ENCODE measurements at places on chromosomes 7 and 10.

DNA sequence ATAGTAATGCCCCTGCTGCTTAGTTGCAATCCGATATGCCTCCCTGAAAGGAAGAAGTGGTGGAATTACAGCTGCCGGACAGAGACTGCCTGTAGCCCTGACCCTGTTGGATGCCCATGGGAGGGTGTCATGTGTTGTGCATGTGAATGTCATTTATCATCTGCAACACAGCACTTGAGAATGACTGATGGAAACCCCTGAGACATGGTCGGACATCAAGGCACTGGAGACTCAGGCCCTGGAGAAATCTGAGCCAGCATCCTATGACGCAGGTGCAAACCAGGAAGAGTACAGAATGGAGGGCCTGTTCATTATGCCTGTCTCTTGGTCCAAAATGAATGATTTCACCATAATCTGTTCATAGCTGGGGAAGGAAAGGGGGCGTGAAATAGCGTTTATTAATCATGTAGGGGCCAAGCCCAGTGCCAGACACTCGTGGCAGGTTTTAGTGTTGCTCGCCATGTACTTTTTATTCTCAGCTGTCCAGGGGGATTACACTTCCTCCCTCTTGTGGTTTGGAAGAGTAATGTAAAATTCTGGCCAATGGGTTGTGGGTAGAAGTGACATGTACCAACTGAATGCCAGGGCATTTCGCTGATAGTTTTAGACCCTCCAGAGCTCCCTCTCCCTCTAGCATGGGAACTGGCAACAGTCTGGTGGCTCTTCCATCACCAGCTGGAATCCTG, 23.0 kb upstream of the LEP start:
- ATAC-seq, result no peak

DNA sequence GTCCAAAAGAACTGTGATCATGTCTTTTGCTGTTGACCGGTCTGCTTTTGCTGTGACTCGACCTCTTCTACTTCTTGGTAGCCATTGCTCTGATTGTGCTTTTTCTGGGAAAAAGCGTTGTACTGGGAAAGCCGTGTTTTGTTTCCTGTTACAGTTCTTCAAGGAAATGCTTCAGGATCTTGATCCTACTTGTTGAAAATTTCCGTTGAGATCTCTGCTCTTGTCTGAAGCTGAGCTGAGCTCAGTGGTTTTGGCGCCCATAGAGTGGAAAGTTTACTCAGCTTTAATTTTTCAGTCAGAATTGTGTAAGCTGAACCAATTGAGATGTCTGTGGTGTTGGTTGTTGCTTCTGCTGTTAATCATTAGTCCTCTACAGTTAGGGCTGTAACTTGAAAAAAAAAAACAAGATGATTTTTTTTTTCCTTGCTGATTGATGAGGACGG, 302.2 kb downstream of the CCDC3 start:
- peak; percentile 74 for ATAC-seq

GRCh38 chr10:114380060-114380459, 24.2 kb downstream of the AFAP1L2 start:
- ATAC-seq, result no peak

- ATAC-seq, result peak; percentile 46
These were observed 514 bp downstream of the NHLRC2 start for GRCh38 chr10:113854761-113855588.

DNA sequence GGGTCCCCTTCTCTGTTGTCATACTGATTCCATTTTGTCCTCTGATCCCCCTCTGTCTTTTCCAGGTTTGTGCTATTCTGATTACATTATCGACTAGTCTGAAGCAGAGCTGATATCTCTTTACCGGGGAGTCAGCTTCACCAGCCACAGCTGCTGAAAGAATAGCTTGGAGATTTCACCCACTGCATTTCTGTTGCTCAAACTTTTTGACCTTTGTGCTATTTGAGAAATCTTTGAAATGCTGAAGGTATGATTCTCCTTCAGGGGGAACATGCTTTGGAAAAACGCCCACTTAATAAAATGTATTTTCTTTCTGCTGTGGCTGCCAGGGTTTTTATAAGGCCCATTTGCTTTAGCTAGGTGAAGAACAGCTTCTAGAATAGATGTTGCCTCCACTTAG, 197.8 kb upstream of the TCF7L2 start:
- ATAC-seq, result no peak

DNA sequence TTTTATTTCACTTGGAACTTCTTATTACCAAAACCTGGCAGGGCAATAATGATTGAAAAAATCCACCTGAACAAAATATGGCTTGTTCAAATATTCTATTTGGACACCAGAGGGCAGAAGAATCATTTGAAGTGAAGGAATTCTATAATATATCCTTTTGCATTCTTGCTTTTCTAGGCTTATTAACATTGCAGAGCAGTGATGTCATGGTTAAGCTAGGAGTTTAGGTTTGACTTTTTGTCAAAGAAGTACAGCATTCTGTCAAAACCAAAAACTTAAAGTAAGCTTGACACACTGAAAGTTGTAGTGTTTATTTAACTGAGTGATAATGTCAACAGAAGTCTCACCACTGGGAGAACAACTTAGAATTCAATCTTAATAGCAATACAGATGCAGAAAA, 156.0 kb downstream of the SEMA3D start:
- ATAC-seq, result no peak

DNA sequence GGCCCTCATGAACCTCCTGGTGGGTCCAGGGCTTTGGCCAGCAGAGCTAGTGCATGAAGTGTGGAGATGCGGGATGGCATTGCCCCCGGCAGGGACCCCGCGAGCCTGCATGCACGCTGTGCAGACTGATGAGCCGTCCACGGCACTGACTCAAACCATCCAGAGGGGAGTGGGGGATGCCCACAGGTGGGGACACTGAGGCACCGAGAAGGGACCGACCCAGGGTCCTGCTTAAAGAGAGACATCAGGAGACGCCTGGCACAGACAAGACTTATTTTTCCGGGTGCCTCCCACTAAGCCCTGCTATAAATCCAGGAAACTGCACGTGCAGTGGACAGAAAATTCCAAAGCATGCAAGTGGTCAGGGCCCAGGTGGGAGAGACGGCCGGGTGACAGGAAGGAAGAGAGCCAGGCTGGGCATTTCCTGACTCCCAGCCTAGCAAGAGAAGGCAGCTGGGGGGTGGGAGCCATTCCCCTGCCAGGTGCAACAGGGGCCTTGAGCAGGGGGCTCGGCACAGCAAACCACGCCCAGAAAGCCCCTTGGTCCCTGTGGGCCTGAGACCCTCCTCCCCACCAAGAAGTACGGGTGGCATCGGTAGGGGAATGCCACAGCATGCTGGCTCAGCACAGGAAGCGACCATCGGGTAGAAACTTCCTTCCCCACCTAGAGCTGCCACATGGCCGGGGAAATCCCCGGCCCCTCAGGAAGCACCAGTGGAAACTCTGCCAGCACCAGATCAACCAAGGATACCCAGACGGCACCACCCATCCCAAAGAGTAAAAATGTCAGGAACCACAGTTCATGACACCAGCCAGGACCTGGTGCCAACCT, 91.5 kb downstream of the FOXL3 start:
- peak; percentile 73 for ATAC-seq

- ATAC-seq, result no peak
These were observed 117.6 kb downstream of the SEM1 start for GRCh38 chr7:96591900-96592676.

DNA sequence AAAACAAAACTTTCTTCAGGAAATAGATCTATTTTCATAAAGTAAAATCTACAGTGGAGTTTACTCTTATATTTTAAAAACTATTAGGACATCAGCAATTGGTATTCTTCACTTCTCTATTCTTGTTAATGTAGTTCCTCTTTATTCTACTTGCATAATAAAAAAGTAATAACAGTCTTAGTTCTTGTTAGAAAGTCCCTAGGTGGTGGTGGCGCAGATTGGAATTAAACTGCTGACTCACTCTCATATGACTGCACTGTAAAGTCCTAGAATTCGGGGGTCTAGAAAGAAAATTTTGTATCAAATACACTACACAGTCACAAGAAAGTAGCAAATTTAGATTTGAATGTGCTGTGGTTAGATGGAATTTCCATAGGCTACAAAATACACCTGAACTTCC, 44.6 kb upstream of the TES start:
- ATAC-seq, result peak; percentile 46

- no peak for ATAC-seq
These were observed 8.5 kb downstream of the NRP1 start for GRCh38 chr10:33325929-33326328.

- no peak for ATAC-seq
These were observed 44.4 kb upstream of the STRIP2 start for GRCh38 chr7:129389829-129390228.

DNA sequence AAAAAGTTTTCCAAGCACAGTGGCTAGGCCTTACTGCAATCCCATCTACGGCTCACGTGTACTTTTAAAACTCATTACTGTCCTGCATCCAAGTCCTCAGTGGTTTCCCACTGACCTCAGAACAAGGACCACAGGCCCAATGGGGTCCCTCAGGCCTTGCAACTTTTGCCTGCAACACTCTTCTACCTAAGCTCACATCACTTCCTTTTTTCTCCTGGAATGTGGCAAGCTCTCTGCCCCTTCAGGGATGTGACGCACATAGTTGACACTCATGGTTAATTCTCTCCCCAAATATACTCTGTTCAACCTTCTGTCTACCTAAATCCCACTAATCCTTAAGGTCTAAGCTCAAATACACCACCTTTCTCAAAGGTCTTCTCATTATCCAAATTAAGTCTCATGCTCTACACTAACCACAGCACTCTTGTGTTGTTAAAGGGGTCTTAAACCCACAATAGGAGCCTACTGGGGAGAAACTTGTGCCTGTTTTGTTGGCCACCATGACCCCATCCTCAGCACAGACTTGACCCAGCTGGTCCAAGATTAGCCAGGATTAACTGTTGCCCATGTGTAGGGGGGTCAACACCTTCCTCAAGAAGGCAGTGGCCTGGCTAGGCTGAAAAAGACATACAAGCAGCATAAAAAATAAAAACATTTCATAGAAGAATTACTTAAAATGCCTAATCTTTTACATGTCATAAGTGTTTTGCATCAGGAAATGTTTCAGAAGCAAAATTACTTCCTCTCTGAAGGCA, 15.2 kb downstream of the HNRNPF start:
- ATAC-seq, result no peak

DNA sequence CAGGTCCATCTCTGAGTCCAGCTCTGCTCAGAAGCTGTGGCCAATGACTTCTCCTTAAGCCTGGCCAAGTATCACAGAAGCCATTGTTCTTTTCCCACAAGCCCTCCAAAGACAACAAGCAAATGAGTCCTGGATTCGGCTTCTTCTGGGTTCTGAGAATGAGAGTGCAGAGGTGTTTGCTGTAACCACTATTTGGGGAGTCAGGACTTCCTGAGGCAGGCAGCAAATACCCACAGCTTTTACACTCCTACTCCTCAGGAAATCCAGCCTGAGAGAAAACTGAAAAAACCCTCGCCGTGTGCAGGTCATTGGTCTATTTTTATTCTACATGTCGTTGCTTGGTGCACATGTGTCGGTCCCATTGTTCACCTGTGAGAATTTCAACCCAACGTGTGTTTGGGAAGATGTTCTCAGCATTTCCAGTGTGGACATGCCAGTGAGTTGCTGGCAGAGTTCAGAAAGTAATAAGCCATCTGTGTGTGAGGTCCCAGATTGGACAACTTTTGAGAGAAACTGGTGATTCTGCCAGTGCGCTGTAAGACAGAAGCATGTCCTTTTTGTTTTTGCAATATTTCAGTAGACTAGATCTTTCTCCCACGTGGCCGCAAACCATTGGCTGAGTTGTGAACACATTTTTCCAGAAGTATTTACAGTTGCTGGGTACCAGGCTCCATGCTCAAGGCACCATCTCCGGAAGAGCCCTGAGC, 121.6 kb upstream of the LYZL2 start:
- no peak for ATAC-seq

- ATAC-seq, result no peak
These were observed 1073.9 kb downstream of the GRM8 start for GRCh38 chr7:126178865-126179264.

- no peak for ATAC-seq
These were observed 6.6 kb upstream of the ATP6V0A4 start for GRCh38 chr7:138804618-138805017.

GRCh38 chr7:81707966-81708365, 61.9 kb downstream of the HGF start:
- no peak for ATAC-seq

GRCh38 chr10:13587391-13587790, 626 bp downstream of the PRPF18 start:
- ATAC-seq, result no peak

GRCh38 chr10:117005527-117006055, 604 bp upstream of the SHTN1 start:
- no peak for ATAC-seq

GRCh38 chr10:9792181-9792580, 1225.5 kb upstream of the CELF2 start:
- no peak for ATAC-seq

GRCh38 chr7:78594156-78594555, 795.6 kb downstream of the PHTF2 start:
- no peak for ATAC-seq

- ATAC-seq, result no peak
These were observed 31.3 kb downstream of the PAX2 start for GRCh38 chr10:100776671-100777070.

DNA sequence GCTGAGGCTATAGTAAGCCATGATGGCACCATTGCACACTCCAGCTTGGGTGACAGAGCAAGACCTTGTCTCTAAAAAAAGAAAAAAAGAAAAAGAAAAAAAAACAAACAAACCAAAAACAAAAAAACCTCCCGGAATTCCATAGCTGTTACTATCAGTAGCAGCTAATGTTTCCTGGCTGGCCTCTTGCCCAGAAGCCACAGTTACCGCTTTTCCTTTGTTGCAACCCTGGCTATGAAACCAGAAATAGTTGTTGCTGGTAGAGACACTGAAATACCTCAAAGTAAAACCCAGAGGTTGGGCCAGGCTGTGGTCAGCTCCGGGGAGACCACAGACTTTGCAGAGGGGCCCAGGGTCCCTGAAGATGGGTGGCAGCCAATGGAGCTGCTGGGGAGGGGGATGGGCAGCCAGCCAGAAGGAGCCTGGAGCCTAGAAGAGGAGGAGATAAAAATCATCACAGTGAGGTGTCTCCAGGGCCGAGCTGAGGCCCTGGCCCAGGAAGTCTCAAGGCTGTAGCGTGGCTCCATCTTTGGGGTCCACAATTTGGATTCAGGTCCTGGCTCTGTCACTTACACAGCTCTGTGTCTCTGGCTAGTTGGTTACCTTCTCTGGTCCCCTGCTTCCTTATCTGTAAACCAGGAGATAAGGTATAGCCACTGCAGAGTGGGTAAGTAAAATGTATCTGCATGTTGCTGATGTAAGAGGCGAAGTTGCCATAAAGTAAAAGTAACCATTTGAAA, 3.4 kb upstream of the CHST12 start:
- ATAC-seq, result no peak

DNA sequence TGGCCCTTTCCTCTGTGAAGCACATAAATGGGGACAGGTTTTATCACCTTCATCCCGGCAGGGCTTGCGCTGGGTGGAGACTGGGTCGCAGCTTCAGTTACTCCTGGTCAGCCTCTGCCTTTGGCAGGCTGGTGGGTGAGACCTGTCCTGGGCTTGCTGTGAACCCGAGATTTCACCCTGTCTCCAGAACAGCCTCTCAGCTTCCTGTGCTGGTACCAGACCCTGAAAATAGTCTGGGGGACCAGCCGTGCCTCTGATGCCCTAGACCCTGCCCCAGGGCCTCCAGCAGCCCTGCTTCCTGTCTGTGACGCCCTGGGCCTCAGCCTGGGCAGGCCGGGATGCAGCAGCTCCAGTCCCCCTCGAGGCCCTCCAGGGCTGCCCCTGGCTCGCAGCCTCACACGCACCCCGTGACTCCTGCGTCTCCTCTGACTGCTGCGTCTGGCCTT, 13.2 kb upstream of the PWWP2B start:
- ATAC-seq, result no peak
